Activated effector memory CD4-positive, alpha-beta T cell treated with anti-CD3 and anti-CD28 coated beads, Interleukin-2, amount 50 U/mL, for 16 hours (primary cell): ENCODE measurements at places on chromosomes 4 and X.

DNA sequence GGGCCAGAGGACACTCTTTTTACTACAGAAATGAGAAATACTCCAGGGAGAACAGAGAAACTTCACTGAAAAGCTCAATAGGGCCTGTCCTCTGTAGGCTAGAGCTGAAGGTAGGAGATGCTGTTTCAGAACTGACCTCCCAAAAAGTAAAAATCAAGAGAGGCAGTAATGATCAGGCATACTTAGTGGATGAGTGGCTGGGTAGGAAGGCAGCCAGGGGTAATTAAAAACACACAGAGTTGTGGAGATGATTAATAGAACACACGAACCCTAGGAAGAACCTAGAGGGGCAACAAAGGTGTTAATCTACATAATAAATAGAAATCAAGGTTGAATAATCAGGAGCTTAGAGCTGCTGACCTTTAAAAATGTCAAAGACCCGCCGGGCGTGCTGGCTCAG is 582.4 kb upstream of the ADGRL3 start:
- no peak for DNase-seq

DNA sequence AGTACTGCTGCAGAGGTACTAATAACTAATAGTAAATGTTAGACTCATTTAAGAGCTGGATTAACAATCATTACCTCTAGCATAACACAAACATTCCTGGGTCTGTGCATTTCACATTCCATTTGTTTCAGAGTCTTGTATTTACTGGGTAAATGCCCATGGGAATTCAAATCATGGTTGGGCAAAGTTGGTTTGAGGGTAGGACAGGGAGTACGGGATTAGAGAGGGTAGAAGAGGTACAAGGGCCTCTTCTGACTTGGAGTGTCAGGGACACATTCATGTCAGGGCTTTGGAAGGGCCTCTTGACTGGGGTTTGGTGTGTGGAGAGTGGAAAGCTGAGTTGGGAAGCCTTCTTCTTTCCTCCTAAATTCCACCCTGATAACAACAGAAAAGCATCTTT is 65.9 kb downstream of the WWC2 start:
- no peak for DNase-seq

DNA sequence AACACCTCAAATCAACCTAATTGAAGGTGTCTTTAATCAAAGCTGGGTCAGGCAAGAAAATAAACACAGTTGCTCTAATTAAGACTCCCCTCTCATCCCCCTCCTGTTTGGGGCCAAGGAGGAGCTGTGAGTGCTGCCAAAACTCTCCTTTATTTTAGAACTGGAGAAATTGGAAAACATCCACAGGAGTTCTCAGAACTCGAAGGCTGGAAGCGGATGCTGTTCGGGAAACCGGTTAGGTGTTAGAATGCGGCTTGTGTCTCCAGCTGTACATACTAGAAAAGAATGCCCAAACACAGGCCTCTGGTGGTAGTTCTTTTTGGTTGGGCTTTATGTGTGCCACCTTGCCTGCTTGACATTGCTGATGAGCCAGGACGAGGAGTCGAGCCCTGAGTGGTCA is 118.2 kb downstream of the GPR143 start:
- DNase-seq: no peak

DNA sequence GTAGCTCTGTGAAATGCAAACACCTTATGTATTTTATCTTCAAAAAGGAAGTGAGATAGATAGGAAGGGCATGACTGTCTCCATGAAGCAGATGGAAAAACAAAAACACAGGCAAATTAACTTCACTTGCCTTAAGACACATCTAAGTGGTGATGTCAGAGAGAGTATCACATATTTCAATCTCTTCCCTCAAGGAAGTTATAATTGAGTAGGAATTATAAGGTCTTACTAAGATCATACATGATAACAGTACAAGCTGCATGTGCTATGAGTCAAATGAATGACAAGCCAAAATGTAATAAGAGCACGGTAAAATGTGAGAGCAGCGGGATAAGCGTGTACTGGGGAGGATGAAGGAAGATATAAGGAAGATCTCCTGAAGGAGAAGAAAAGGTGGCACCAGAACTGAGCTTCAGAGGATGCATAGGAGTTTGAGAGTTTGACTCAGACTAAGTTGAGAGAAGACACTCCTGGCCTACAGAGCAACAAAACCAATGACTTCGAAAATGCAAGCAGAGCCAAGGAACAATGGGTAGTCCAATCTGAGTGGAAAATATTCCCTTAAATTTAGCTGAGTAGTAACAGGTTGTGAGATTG is 43.3 kb upstream of the GALNT7 start:
- DNase-seq: no peak

- DNase-seq: no peak
These were observed 423.3 kb downstream of the CENPC start for GRCh38 chr4:67122029-67122428.

DNA sequence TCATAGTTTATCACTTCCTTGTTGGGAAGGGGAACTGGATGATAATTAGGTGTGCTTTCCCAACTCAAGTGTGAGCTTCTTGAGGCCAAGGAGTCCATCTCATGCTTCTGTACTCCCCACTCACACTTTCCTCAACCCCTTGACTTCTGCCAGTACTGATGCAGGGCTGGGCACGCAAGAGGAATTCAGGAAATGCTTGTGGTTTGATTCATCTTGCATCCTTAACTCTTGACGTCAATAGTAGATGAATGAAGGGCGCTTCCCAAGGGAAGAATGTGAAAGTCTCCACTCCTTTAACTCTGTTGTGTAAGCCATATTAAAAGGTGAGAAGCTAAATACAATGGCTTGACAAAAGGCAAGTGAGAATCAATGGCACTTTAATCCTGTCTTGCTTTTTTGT is 101.8 kb downstream of the AGTR2 start:
- no peak for DNase-seq

DNA sequence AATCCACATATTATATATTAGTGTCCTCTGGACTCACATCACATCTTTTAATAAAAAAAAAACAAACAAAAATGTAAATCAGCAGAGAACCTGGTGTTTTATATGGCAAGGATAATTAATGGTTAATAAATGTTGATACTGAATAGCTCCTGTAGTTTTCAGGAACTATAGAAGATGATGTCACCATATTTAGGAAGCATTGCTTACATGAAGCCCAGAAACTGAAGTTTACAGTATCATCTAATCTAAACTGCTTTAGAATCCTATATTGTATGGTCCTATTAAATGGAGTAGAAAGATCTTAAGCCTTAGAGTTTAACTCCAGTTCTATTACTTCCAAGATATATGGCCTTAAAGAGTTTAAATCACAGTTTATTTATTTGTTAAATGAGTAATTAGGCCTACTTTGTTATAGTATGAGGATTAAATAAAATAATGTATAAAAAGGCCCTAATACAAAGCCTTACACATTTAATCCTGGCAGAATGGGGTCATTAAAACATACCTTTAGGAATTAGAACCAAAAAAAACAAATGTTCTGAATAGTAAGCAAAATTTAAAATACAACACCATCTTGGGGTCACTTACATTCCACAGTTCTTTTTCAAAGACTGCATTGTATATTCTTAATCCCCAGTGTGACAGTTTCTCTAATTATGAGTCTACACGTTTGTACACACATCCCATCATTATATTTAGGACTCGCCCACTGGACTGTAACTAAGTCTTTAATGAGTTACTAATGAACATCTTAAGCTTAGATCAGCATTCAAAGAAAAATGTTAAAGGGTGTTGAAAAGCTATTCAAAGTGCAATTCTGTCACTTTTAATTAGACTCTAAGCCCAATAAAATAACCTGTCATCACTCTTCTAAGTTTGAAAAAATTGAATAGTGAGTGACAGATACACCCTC is 305.9 kb downstream of the ADGRL3 start:
- no peak for DNase-seq

GRCh38 chrX:120462370-120462769 is 6.7 kb downstream of the LAMP2 start:
- DNase-seq: no peak

DNA sequence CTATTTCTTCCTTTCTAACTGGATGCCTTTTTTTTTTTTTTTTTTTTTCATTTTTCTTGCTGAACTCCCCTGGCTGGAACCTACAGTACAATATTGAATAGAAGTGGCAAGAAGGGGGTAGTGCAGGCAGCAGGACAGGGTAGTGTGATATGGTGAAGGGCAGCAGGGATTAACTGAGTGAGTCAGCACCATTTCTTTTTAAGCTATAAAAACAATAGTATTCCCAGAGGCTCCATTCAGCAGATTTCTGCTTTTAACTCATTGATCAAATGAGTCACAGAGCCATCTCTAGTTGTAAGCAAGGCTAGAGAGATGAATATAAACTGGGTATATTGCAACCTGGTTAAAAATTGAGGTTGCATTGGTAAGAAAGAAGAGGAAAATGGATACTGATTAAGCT is 53.6 kb upstream of the SETD7 start:
- DNase-seq: no peak

DNA sequence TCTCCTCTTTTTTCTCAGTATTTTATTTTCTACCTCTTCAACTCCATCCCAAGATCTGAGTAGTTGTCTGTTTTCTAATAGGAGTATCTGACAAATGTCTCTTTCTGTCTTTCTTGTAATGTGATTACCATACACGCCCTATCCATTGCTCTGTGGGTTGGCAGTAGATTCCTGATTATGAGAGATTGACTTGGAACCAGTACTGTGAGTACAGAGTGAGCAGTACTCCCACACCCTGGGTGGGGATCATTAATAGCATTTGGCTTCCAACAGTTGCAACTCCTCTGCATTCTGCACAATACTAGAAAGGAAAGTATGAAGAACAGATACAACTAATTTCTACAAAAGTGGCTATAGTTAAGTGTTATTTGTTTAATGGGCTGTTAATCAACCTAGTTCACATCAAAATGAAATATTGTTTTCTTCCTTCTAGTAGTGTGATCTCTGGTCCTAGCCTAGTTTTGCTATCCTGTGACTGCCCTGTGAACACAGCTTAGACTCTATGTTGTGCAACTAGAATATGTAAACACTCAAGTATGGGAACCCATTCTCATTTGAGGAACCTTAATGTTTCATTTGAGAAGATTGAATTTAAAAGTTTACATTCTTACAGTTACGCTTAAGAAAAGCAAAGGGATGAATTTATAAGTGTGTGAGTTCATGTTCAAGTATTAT is 112.9 kb downstream of the PTPN13 start:
- DNase-seq: no peak

DNA sequence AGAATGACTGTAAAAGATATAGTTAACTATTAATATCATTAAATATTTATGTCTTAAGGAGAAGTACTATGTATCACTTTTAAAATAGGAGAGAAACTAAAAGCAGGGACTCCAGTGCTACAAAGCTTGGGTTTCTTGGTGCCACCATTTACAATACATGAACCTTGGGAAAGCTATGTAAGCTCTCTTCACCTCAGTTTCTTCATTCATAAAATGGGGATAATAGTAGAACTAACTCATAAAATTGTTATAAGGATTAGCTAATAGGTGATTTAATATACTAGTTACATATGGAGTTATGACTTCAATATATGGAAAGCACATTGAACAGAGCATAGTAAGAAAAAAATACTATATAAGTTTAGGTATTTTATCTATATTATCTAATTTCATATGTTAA is 23.7 kb downstream of the EPGN start:
- no peak for DNase-seq
